ENCODE measurements at places on chromosomes 1 and 21. TPM values are rescaled to one million over a fixed set of nuclear protein-coding genes. Genes with fewer than 3 reads are reported as not detected.

DNA sequence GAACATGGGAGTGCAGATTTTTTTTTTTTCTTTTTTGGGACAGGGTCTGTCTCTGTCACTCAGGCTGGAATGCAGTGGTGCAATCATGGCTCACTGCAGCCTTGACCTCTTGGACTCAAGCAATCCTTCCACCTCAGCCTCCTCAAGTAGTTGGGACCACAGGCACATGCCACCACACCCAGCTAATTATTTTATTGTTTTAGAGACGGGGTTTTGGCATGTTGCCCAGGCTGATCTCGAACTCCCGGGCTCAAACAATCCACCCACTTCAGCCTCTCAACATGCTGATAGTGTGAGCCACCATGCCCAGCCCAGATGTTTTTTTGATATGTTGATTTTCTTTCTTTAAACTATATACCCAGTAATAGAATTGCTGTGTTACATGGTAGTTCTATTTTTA is 57.7 kb downstream of the RGSL1 start:
- DNase-seq, result no peak

- peak; percentile 47 for DNase-seq
Measured at GRCh38 chr1:178684111-178684510, 40.9 kb upstream of the RALGPS2 start.

- DNase-seq, result no peak
Measured at GRCh38 chr1:216346526-216346925, 76.7 kb downstream of the USH2A start.

DNA sequence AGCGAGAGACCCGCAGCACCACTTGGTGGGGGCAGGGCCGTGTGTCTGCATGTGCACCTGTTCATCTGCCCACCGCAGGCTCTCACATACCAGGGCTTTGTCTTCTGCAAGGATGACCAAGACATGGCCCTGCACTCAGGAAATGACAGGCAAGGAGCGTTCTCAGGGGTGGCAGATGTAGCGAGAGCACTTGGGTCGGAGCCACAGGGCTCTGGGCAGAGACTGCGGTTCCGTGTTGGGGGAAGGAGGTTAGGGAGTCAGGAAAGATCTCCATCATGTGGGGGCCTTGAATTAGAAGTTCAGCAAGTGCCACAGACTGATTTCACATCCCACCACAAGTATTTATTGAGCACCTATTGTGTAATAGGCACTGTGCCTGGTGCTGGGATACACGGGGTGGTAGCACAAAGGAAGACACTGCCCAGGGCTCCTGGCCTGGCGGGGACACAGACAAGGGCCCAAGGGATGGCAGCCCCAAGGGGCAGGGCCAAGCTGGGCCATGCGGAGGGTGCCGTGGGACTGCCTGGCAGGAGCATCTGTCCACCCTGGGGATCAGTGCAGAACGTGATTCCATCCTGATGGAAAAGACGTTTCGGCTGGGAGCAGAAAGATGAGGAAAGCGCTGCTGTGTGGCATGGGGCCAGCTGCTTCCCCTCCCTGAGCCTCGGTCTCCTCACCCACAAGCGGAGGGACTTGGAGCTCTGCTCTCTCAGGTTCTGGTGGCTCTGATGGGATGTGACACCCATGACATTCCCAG is 11.4 kb upstream of the SPSB1 start:
- no peak for DNase-seq

GRCh38 chr1:168092566-168093355 is 44.0 kb downstream of the GPR161 start:
- DNase-seq, result no peak

DNA sequence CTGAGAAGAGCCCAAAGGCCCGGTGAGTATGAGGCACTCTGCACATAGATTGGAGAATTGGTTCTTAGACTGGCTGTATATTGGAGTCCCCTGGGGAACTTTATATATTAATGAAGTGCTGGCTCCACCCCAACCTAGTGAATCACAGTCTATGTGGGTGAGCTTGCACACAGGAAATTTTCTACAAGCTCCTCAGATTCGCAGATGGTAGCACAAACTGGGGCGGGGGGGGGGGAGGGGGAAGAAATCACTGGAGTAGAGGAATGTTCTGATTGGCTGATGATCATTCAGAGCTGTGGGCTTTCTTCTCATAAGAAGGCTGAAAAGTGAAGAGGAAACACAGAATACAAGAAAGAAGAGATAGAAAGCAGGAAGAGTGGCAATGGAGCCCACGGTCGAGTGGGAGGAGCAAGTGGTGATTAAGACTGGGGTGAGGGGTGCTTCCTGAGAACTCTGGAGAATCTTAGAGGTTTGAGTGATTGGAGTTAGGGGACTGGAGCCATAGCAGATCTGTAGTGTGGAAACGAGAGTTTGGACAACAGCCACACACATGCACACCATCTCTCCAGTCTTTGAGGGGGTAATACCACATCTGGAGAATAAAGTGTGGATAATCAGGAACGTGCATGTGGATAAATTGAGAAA is 465.9 kb upstream of the DAB1 start:
- DNase-seq, result no peak

DNA sequence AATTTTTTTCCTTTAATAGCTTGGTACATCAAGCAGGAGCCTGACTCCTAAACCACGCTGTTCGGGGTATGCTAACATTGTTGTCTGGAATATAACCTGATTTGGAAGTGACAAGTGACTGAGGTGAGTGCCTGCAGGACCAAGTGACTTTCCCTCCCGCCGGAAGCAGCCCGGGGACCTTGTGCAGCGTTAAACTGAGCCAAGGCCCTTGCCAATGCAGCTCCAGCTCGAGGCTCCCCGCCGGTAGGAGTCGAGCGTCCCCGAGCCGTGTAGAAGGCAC is 716 bp upstream of the MTARC1 start:
- DNase-seq, result no peak

DNA sequence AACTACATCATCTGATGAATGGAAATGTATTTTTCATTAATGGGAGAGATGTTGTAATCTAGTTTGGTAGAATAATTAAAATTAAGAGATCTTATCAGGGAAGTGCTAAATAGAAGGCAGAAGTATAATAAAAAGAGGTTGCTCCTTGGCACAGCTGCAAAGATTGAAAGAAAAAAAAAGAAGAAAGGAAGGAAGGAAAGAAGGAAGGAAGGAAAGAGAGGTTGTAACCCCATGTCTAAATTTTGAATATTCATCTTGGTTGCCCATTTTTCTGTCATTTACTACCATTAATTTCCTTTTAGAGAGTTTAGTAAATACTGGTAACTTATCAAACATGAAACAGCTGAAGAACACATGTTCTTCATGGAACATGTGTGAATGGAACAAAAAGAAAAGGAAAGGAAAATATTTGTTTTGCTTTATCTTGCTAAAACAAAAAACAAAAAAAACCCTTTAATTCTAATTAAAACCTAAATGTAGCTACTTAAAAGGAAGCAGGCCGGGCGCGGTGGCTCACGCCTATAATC is 10.5 kb upstream of the MDM4 start:
- DNase-seq, result no peak

- DNase-seq, result no peak
Measured at GRCh38 chr1:34685225-34685624, 69.6 kb upstream of the GJB5 start.

- no peak for DNase-seq
Measured at GRCh38 chr1:212677573-212677972, 22.1 kb downstream of the BATF3 start.

DNA sequence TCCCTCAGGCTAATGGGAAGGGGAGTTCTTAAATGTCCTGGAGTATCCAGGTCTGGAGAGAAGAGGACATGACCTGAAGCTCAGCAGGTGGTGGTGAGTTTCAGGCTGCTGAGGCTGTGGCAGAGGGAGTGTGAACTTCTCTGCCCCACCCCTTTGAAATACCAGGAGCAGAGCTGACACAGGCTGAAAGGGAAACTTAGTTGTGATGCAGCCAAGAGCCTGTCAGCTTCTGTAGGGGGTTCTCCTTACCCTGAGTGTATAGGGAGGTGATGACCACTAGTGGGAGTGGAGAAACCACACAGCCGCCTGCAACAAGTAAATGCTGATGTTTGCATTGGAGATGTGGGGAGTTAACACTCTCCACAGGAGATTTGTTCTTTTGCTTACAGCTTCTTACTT is 152.3 kb downstream of the FCRL5 start:
- DNase-seq, result no peak

DNA sequence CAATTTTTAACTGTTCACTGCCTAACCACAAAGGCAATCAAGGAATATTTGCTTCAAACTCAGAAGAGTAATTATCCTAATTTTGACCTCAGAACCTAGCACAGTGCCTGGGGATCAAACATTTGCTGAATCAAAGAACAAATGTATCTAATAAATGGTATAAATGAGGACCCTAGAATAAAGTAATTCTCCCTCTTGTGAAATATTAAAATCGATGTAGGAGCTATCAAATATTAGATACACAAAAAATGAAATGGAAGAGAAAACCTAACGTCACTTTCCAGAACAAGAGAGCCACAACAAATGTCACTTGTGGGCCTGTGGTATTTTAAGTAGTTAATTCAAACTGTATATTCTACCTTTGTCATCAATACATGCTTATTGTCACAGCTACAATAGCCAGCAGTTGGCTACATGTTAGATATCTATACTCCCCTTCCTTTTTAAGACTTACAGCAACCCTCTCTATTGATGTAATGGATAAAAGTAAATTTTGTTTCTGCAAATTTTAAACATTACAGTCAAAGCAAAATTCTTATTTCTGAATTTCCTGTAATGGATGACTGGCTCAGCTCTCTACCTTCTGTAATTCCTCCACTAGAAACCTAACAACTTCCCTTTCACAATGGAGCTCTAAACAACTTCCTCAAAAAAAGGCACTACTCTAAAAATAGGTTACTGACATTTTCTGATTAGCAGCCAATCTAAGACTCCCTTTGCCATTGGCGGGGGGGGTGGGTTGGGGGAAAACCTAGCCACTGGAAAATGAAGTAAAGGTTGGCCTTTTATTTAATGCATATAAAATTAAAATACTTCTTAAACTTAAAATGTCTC is 37.6 kb downstream of the PUM1 start:
- no peak for DNase-seq

DNA sequence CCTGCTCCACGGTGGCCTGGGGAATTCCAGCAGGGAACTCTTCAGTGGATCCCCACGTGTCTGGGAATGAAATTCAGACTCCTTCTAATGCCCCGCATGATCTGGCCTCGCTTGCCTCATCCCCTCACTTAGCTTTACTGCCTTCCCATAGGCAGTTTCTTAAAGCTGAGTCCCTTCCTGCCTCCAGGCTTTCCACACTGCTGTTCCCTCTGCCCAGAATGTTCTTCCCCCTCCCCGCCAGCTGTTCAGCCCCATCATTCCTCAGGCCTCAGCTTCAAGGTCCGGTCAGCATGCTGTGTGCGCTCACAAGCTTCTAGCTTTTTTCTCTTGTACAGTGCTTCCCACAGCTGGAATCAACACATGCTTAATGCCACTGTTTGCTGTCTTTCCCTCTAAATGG is 54.9 kb upstream of the WASF2 start:
- DNase-seq, result no peak

- DNase-seq, result no peak
Measured at GRCh38 chr1:203128431-203128715, 847 bp downstream of the ADORA1 start.

- peak; percentile 81 for DNase-seq
Measured at GRCh38 chr1:39204441-39205081, at the start of gene MACF1. MACF1 (plus strand) TSS chr1:39204695; CDS start chr1:39205023, 328 bp downstream.

DNA sequence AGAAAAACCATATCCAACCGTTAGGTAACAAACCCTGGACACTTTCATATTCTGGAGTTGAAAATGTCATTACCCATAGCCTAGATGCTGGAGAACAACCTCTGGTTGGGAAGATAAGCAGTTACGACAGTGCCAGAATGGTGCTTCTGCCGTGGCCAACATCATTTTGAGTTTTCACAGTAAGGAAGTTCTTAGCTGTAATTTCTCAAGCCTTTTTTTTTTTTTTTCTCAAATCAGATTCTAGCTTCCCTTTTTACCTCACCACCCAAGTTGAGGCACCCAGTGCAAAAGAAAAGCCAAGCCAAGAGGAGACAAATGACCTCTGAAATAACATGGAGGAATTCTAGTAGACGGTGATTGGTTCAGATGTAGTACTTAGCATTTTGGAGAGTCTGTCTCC is 21.8 kb downstream of the PPT1 start:
- no peak for DNase-seq

DNA sequence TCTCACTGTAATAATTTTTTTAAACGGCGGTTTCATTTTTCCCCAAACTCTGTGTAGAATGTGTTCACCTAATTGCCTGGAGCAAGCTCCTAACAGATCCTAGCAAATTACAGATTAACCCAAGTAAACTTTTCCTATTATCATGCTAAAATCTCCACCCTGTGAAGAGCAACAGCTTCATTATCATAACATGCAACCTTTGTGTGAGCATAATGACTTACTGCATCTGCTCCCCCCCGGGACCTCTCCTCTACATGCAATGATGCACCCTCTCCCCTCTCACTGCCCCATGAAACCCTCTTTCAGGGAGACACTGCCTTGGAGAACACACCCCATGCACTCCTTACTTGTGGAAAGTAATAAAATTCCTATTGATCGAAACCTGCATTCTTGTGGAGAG is 717.0 kb upstream of the TMPRSS15 start:
- DNase-seq, result no peak

- no peak for DNase-seq
Measured at GRCh38 chr1:17425806-17426600, 13.5 kb downstream of the RCC2 start.

DNA sequence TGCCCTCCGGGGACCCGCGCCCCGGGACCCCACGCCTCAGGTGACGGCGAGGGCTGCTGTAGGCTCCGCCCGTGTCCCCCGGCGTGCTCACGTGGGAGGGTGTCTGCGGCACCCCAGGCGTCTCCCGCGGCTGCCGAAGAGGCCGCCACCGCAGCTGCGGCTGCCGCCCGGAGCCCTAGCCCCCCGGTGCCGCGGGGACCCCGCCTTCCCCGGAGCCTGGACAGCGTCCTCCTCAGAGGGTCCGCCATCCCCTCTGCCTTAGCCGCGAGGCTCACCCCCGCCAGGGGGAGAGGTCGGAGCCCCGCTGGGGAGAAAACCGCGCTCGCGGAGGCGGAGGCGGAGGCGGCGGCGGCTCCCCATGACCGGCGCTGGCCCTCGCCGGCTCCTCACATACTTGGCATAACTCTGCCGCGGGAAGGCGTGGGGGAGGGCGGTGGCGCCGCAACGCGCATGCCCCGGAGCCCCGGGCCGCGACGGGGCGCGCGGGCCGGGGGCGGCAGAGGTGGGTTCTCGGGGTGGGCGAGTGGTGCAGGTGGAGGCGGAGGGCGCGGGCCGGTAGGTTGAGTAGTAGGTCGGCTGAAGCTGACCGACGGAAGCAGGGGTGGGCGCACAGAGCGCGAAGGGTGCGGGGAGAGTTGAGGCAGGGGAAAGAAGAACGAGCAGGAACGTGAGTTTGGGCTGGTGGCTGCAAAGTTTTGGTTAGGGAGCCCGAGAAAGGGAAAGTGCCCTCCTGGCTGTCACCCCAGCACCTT is 700 bp upstream of the SYDE2 start:
- DNase-seq, result peak; percentile 75

The FMO2 gene
- total RNA-seq, result not detected

The FNBP1L gene
- total RNA-seq, result 8.3 TPM

The BRDT gene
- not detected for total RNA-seq

The CFAP107 gene
- total RNA-seq, result not detected

The SPRR2E gene
- not detected for total RNA-seq

The ZFP69 gene
- 6.9 TPM for total RNA-seq

The TRIM62 gene
- total RNA-seq, result 0.03 TPM

The OR6K3 gene
- total RNA-seq, result not detected

The SPRR2B gene
- not detected for total RNA-seq

The KLHL12 gene
- total RNA-seq, result 18.2 TPM

The PERM1 gene
- not detected for total RNA-seq

The FGR gene
- total RNA-seq, result not detected

The TEKT2 gene
- total RNA-seq, result not detected

The MX1 gene
- 9.3 TPM for total RNA-seq

The SLC9C2 gene
- total RNA-seq, result not detected

The CFAP74 gene
- total RNA-seq, result not detected

The KLHDC9 gene
- total RNA-seq, result 23.8 TPM

The SAMD13 gene
- 2.5 TPM for total RNA-seq

The AMIGO1 gene
- 0.51 TPM for total RNA-seq
